Lung microvascular endothelial cell (primary cell): ENCODE measurements at places on chromosomes 2 and 18. TPM values are rescaled to one million over a fixed set of nuclear protein-coding genes. Genes with fewer than 3 reads are reported as not detected.

RNF152 gene
- total RNA-seq, result 71.7 and 180 TPM in 2 replicates

SNED1 gene
- 8.3 and 17.9 TPM in 2 replicates for total RNA-seq

RALBP1 gene
- total RNA-seq, result 47.3 and 63.3 TPM in 2 replicates

CTAGE1 gene
- total RNA-seq, result not detected in 2 replicates

TUBA4B gene
- not detected in 2 replicates for total RNA-seq

PIK3C3 gene
- 18.5 and 26.8 TPM in 2 replicates for total RNA-seq

G6PC2 gene
- total RNA-seq, result not detected in 2 replicates

PLEKHH2 gene
- under 0.01 TPM in 1 of 2 replicates, not detected in the other for total RNA-seq

AQP12A gene
- not detected in 2 replicates for total RNA-seq

GIGYF2 gene
- 29.9 and 48.0 TPM in 2 replicates for total RNA-seq

REL gene
- total RNA-seq, result 6.3 and 22.8 TPM in 2 replicates

ANKRD62 gene
- not detected in 2 replicates for total RNA-seq

VWA3B gene
- not detected in 2 replicates for total RNA-seq

TSPYL6 gene
- total RNA-seq, result not detected in 2 replicates

B4GALT6 gene
- 4.4 and 5.4 TPM in 2 replicates for total RNA-seq

UGT1A3 gene
- total RNA-seq, result not detected in 2 replicates

GRB14 gene
- total RNA-seq, result 1.2 and 1.5 TPM in 2 replicates

MC2R gene
- not detected in 2 replicates for total RNA-seq

LDAH gene
- 12.9 and 15.0 TPM in 2 replicates for total RNA-seq

TUBA4A gene
- total RNA-seq, result 9.5 and 12.9 TPM in 2 replicates

ST8SIA5 gene
- total RNA-seq, result not detected in 2 replicates

CYP1B1 gene
- total RNA-seq, result 0.20 TPM in 1 of 2 replicates, not detected in the other

RAB17 gene
- 10.9 and 12.6 TPM in 2 replicates for total RNA-seq

SLC11A1 gene
- total RNA-seq, result under 0.01 and 0.20 TPM in 2 replicates

SRD5A2 gene
- total RNA-seq, result not detected in 2 replicates

DCDC2C gene
- not detected in 2 replicates for total RNA-seq

ST6GAL2 gene
- under 0.01 and 0.87 TPM in 2 replicates for total RNA-seq

DLX1 gene
- not detected in 2 replicates for total RNA-seq

KYNU gene
- total RNA-seq, result 0.22 TPM in 1 of 2 replicates, not detected in the other

LYG2 gene
- not detected in 2 replicates for total RNA-seq

PLGLB1 gene
- total RNA-seq, result 0.22 and 1.4 TPM in 2 replicates

STPG4 gene
- 0.20 TPM in 1 of 2 replicates, not detected in the other for total RNA-seq

ICOS gene
- total RNA-seq, result not detected in 2 replicates

GRP gene
- total RNA-seq, result not detected in 2 replicates

AMER3 gene
- not detected in 2 replicates for total RNA-seq

ZFAND2B gene
- 15.9 and 25.2 TPM in 2 replicates for total RNA-seq

KRTCAP3 gene
- not detected in 2 replicates for total RNA-seq

GALM gene
- 4.1 and 4.4 TPM in 2 replicates for total RNA-seq
